ENCODE measurements at places on chromosomes 12 and 14.

DNA sequence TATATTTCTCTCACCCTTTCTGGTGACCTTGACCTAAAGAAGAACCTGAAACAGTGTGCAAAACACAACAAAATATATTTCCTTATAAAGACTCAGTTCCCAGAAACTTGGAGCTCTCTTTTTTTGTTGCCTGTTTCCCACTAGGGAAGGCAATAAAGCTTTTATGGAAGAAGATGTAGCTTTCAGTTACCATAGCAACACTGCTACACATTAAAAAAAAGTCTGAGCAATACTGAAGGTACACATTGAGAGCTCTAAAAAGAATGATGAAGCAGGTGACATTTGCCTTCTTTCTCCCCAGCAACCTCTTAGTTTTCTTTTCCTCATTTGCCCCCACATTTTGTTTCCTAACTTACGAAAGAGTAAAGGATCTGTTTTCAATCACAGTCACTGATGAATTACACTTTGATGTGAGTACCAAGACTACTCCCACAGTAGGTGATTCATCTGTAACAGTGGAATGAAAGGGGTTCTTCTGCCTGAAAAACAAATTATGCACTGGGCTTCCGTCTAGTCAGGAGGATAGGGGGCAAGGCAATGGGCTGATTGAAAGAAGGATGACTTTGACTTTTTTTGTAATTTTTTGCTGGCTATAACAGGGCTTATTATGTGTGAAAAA lies 1.1 kb upstream of the CATSPERB start:
- DNase-seq: no peak

GRCh38 chr12:129097451-129097850 lies 244.2 kb downstream of the GLT1D1 start:
- no peak for DNase-seq

DNA sequence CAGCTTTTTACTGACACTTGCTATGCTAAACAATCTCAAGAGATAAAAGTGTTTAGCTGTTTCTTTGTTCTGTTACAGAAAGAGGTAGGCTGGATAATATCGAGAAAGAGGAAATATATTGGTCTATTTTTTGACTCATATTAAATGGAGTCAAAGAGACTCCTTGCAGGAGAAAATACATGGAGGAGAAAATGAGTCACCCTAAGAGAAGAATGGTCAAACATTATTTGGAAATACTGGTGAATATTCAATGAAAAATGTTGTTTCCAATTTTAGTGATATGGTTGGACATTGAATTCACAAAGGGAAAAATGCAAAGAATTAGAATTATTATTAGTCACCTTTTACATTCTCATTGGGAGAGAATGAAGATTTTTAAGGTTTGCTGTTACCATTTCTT lies 3.2 kb downstream of the KCNJ8 start:
- DNase-seq: no peak

DNA sequence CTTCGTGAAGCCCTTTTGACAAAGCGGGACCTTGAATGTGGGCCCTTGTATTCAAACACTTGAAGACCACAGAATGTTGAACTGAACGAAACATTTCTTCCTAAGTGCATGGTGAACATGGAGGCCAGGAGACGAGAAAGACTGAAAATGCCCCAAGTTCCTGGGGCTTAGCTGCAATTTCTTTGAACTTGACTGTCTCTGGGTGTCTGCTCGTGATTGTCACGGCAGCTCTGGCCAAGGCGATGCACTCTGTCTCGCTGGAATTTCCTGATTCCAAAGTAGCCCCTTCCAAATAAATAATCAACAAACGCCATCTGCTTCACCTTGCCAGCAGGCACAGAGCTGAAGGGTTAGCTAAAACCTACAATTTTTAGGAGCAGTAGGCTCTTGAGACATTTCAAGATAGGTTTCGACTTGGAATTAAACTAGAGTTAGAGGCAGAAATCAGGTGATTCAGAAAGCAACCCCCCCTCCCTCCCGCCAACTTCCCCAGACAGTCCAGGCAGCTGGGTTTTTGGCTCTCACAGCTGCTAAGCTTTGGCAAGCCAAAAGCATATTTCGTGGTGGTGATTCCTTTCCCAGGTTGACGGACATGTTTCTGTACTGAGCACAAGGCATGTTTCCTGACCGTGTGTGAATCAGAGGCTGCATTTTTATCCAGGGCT lies 13.5 kb upstream of the IRF2BPL start:
- no peak for DNase-seq

GRCh38 chr12:49777800-49778748 lies 36.7 kb downstream of the TMBIM6 start:
- peak; percentile 65 for DNase-seq

DNA sequence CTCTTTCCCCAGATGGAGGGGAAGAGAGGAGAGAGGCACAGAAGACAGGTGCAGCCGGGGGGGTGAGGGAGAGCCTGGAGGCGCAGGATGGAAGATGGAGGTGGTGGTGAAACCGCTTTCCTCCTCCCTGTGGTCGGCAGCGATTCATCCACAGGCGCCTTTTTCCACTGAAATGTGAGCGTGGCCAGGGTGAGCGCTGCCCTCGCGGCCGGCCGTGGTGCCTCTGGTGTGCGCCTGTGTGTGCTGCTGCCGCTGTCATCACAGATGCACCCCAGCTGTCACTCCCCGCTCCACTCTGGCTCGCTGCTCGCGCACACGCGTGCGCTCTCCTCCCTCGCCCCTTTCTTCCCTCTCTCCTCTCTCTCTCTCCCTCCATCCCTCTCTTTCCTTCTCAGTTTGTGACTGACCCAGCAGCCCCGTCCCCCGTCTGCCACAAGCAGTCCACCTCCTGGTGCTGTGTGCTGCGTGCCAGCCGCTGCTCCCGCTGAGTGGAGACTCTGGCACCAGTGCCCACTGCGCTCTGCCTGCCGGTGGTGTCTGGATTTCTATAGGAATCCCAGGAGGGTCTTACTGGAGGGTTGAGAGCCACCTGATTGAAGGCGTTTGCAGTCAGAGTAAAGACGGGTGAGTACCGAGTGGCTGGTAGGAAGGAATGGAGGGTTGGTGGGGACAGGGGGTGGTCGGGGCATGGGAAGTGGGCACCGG lies at the start of gene LRTM2:
Gene LRTM2, plus strand, starts transcription at position 375 of the 705 bp plus-strand sequence. CDS start 7,584 bp downstream, outside the sequence.
- no peak for DNase-seq

DNA sequence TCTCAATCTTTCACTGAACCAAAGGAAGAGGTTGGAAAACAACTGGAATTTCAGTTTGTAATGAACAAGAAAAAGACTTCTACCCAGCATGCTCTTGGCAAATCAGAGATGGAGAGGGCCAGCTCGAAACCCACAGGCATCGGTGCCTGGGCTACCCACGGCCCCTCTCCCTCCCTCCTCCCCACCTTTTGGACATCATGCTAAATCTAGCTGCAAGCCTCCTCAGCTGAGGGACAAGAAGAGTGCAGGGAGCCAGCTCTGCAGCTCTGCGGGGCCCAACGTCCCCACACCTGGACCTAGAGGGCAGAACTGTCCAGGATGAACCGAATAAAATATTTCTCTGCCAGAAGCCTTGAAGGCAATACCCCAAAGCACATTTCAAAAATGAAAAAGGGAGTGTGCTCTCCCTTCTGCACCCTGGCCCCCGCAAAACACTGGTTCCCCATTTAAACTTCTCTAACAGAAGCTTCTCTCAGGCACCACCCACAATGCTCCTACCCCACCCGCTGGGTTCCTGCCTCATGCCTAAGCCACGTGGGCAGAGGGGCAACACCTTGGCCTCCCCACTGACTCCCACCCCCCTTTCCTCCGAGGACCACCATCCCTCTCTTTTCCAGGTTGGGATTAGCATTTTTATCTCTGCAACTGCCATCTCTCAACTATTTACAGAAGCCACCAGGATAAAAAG lies 8.2 kb downstream of the CAMKK2 start:
- no peak for DNase-seq

GRCh38 chr14:20550926-20551325 lies 9.9 kb downstream of the RNASE9 start:
- DNase-seq: no peak

GRCh38 chr12:64452559-64453329 lies 824 bp downstream of the TBK1 start:
- DNase-seq: no peak

- DNase-seq: no peak
These were observed 1.8 kb downstream of the MYH6 start for GRCh38 chr14:23406244-23406643.

DNA sequence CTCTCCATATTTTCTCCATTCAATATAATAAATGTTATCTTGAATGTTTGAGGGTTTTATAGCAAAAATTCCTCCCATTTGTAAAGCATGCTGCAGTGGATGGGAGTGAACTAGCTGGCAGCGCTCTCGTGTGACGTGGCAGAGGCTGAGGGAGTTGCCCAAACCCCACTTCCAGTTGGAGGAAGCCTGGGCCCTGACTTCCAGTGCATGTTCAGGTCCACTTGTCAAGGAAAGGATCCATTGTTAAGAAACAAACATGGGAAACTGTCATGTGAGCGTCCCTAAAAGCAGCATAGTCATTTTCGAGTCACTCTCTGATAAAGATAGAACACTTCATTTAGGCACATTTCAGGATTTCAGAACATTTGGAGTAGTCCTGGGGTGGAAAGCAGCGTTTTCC lies 116.6 kb downstream of the SLC25A47 start:
- DNase-seq: no peak

- DNase-seq: no peak
These were observed 159.9 kb upstream of the SRRM4 start for GRCh38 chr12:118821386-118821925.

GRCh38 chr14:106831322-106831720 lies 1304.9 kb downstream of the TMEM121 start:
- DNase-seq: no peak

DNA sequence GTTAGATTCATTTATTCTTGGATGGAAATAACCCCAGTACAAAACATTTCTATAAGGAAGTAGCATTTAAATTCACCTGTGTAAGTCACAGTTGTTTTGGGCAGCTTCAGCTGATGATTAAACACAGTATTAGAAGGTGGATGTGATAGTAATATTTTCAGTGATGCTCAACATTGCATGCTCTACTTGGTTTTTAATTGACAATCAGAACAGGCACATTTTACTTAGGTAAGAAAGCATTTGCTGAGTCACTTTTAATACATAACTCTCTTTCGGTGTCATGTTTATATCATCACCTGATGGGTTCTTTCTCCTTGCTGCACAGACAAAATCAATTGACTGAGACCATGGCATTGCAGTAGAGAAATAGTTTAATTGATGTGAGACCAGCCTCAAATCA lies 80.7 kb downstream of the CMAS start:
- DNase-seq: no peak

GRCh38 chr12:121927813-121928212 lies 9.4 kb downstream of the CFAP251 start:
- DNase-seq: no peak

DNA sequence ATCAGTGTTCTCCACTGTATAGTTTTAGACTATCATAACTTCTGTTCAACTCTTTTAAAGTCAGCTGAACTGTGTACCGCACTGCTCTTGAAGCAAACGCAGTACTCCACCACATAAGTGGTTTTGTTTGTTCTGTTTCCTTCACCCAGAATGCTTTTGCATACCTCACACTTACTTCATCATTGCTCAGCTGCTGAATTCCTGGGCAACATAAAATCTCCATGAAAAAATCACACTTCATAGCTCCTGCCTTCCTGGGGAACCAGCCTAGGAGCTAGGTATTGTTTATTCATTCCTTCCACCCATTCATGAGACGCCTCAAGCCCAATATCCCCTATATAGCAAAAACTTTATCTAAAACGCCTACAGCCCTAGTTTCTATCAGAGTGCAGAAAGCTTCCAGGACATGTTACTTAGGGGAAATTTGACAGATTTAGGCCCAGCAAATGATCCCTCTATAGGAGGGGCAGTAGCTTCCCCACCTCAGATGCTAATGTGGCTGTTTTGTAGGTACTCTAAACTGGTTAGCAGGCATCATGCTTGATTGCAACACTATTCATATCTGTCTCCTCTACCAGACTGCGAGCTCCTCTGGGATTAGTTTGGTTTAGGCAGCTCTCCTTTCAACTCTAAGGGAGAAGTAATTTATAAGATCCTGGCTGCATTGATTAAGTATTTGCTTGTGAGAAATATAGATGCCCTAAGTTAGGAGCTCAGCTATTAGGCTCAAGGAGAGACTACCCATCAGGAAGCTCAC lies 44.5 kb downstream of the LRRC9 start:
- DNase-seq: no peak

GRCh38 chr14:106808907-106809306 lies 1282.5 kb downstream of the TMEM121 start:
- no peak for DNase-seq

DNA sequence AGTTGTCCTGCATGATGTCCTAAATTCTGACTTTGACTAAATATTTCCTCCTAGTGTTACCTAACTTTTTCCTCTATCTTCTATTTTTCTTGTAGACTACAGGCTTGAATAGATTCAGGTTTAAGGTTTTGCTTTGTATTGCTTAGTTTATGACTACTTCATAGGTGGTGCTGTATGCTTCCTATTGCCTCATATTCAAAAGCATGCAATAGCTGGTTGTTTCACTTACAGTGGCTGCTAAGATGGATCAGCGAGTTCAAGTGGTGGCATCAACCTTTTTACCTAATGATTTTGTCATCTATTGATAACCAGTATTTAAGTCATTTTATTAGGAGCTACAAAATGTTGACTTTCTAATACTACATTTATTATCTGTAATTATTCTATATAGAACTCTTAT lies 36.3 kb upstream of the BICD1 start:
- DNase-seq: no peak

- DNase-seq: no peak
These were observed 61.2 kb downstream of the FBXL14 start for GRCh38 chr12:1533205-1533601.

DNA sequence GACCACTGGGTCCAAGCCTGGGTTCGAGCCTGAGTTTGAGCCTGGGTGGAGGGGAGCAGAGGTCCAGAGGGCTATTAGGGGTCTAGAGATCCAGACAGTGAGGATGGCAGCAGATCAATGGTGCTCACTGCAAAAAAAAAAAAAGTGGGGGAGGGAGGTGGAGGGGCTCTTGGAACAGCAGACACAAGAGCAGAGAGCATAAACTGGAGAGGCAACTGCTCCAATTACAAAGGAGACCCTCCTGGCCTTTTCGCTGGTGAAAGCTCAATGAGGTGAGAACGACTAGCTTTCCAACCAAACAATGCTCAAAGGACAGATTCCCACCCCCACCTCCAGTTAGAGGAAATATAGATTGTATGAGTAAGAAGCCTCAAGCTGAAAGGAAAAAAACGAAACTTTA lies 124.2 kb upstream of the TSPAN8 start:
- no peak for DNase-seq

GRCh38 chr12:44848703-44849085 lies 27.4 kb downstream of the NELL2 start:
- DNase-seq: no peak

DNA sequence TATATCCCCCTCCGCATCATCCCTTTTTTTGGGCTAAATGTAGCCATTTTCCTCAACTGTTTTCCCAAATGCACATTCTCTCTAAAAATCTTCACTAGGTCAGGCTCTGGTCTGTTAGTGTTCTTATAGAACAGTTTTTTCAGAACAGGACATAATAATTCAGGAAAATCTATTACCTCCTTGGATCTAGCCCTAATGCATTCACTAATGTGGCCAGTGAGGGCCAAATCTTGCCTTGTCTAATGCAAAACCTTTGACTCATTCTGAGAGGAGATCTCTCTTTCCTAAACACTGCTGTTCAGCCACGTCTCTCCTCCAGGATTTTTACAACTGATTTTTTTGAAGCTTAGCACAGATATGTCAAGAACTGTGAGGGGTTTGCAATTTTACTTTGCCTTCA lies 15.5 kb downstream of the C14orf132 start:
- no peak for DNase-seq

GRCh38 chr12:113137861-113138783 lies 2.6 kb upstream of the RASAL1 start:
- no peak for DNase-seq
